ENCODE measurements at places on chromosomes 6 and 20.

DNA sequence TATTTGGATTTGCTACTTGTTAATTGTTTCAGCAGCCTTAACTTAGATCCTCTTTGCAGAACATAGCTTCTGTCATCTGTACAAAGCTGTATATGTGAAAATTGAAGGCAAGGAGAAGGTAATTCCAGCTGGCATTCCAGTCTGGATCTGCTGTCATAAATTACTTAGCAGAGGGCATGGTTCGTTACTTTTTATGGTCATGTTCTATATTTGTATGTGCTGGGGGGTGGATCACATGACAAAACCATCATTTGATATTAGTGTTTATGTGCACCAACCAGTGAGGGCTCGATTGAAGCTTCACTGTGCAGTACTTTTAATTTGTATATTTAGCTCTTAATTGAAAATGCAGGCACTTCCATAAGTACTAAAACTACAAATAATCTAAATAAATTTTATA, 80.2 kb downstream of the CAP2 start:
- no peak for DNase-seq

GRCh38 chr6:36386495-36387439, 702 bp downstream of the ETV7 start:
- DNase-seq: peak; percentile 1

DNA sequence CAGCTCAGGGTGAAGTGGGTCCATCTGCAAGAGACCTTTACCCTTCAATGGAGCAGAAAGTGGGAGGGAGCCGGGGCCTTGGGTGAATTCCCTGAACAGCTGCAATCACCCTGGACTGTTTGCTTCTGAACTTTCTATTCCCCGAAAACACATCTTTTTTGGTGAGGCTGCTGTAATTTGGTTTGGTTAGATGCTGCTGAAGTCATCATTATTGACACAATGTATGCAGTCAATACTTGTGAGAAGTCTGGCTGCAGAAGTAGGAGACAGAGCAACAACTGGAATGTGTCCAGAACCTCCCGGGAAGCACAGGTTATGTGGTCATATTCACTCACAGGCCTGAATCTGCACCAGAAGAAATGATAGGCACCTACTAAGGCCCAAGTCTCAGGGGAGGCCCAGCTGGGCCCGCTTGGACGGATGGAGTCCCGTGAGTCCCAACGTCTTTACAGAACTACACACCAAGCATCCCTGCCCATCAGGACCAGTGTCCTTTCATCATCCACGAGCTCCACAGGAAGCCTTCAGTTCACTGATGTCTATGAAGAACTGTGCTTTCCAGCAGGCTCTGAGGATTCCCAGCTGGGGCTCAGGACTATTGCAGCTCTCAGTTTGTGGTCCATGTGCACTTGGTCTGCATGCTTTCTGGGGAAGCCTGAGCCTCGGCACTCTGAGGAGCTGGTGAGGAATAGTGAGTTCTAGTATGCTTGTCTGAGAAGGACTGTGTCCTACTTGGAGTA, 177.6 kb downstream of the THBS2 start:
- no peak for DNase-seq

DNA sequence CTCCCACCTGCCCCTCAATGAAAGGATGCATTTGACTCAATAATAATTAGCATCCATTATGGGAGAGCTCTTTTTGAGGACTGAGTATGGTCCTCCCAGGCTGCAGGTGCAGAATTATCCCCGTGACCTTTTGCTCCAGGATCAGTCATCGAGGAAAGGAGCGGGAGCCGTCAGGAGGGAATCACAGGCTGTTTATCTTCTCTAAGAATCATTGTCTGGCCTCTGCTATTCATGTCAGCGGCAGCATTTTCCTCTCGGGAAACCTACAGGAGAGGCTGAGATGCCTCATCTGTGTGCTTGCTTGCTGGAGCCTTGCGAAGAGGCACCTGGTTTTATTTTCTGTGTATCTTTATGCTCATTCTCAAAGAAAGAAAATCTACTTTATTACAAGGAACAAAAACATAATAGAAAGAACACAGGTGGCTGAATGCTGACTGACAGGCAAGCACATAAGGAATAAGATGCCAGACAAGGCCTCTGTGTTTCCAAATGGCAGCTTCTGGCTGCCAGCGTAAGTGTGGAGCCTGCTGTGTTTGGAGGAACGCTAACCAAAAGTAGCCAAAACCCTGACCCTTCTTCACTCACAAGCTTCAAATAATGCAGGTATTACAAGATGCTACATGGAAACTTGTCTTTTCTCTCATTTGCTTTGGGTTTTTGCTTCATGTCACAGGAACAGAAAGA, 539.1 kb upstream of the MARCKS start:
- no peak for DNase-seq

DNA sequence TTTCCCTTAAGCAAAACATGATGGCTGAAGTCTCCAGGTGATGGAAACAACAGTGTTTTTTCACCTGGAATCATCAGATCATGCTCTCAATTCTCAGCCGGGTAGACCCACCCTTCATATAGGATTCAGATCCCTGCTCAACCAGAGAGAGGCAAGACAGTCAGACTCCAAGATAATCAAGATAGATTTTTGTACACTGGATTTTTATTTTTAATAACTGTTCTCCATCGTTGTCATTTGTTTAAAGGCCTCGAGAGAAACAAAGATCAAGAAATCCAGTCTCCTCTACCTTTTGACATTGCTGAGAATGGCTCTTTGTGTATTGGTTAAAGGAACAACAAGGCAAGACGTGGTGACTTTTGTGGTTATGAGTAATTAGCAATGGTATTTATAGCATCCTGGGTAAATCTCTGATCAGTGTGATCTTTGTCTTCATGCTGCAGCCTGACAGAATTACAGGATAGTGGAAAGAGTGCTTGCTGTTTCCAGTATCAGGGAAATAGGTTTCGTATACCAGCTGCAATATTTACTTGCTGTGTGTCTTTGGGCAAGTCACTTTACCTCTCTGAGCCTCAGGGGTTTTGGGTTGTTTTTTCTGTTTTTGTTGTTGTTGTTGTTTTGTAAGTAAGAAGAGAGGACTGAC, 29.9 kb downstream of the ID4 start:
- DNase-seq: no peak

GRCh38 chr20:33828967-33829560, 17.9 kb downstream of the CHMP4B start:
- no peak for DNase-seq

DNA sequence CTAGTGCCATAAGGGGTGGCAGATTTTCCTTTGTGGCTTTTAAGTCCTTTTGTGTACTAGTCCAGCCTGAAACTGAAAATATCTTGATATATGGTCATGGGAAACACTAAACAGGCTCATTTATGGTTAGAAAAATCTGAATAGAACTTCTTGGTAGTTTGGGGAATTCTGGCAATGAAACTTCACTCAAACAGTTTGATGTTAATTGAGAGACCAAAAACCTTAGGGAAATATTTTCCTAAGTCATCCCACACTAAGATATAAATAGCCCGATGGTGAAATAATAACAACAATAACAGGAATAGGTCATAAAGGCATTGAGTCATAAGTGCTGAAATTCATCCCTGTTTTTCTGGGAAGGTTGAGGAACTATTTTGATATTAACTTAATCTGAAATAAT, 146.2 kb upstream of the SMLR1 start:
- DNase-seq: no peak

DNA sequence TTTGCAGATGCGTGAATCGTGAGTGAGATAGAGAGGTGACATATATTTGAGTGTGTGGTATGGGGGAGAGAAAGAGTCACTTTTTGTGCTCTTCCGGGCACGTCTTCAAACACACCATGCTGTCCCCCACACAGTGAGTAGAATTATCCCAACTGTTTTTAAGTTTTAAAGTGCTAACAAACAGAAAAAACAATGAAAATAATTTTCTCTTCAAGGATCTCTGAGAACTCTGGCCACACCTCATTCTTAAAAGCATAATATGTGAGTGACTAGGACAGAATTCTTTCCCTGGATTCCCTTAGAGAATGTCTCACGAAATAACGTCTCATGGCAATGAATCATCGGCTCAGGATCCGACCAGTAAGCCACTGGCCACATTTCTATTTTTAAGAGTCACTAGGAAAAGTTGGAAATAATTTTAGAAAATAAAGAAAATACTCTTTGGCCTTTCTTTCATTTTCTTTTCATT, 235.7 kb upstream of the ZNF217 start:
- peak; percentile 89 for DNase-seq

GRCh38 chr6:154874773-154875592, 120.1 kb upstream of the TIAM2 start:
- no peak for DNase-seq

- no peak for DNase-seq
These were observed 98.7 kb downstream of the BACH2 start for GRCh38 chr6:90197854-90198496.

GRCh38 chr20:53914091-53914780, 156.2 kb downstream of the BCAS1 start:
- DNase-seq: no peak

DNA sequence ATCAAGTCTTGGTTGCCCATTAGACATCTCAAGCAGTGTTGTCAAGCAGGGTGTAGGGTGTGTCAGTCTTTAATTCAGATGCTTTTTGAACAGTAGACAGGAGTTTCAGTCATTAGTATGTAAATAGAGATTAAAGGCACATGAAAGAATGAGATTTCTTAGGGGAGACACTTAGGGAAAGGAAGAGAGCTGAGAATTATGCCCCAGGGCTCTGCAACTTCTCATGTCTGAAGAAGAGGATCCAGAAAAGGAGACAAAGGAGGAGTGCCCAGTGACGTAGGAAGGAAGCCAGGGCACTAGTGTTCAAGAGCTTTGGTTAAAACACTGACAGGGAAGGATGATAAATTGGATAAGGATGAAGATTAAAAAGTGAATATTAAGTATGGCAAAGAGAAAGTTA, 569.7 kb downstream of the NKAIN2 start:
- no peak for DNase-seq

DNA sequence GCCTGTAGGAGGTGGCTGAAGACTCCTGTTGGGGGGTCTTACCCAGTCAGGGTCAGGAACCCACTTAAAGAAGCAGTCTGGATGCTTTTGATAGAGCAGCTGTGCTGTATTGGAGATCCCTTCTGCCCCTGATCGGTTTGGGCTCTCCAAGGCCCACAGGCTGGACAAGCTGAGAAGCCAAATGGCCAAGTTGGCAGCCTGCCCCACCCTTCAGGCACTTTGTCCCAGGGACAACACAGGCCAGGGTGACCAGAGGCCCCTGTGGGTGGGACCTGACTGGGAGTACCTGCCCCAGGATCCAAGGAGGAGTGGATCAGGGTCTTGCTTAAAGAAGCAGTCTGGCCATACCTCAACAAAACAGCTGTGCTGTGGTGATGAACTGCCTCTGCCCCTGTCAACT, 48.4 kb downstream of the ZC2HC1B start:
- DNase-seq: no peak

- DNase-seq: no peak
These were observed 66.7 kb upstream of the TSHZ2 start for GRCh38 chr20:52905241-52905994.

DNA sequence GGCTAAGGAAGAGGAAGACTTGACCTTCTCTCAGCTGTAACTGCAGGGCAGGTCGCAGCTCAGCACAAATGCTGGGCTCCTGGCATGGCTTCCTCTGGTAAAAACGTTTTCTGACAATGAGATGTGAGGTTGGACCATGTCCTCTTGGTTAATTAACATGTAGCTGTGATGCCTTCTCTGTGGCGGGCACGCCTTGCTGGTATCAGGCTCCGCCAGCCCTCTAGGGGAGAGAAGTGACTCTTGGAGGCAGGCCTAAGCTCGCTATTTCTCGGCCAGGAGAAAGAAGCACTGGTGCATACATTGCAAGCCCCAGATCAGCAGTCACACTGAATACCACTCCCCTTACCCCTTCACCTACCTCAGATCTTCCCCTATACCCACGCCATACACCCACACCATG, 65.0 kb downstream of the QRSL1 start:
- peak; percentile 71 for DNase-seq

DNA sequence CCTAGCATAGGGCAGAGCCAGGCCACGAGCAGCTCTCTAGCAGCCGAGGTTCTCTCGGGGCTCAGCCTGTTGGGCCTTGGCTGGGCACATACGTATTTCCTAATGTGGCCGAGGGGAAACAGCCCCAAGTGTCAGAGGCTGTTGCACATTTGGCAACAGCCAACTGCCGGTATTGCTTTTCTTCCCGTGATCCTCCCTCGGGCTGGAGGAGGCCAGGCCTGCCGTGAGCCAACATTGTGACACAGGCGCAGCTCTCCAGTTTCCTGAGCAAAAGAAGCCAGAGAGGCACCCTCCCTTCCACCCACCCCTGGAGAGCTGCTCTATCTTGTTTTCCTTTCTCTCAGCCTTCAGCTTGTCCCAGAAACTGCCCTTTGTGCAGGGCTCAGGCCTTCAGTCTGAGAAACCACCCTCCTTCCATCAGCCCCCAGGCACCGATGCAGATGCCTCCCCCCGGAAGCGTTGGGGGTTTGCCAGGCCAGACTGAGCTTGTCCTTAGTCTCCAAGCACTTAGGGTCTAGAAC, 5.1 kb upstream of the BPI start:
- no peak for DNase-seq

DNA sequence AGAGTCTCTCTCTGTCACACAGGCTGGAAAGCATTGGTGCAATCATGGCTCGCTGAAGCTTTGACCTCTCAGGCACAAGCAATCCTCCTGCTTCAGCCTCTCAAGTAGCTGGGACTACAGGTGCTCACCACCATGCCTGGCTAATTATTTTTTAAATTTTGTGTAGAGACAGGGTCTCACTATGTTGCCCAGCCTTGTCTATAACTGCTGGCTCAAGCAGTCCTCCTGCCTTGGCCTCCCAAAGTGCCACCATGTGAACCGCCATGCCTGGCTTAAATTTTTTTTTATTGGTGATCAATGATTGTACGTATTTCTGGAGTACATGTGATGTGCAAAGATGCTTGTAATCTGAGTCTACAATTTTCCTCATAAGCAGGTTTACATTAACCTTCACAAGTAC, 54.8 kb downstream of the THBS2 start:
- DNase-seq: no peak

GRCh38 chr6:49142421-49143151, 320.5 kb downstream of the MMUT start:
- no peak for DNase-seq

- no peak for DNase-seq
These were observed 12.8 kb downstream of the ZDHHC14 start for GRCh38 chr6:157393669-157394327.

DNA sequence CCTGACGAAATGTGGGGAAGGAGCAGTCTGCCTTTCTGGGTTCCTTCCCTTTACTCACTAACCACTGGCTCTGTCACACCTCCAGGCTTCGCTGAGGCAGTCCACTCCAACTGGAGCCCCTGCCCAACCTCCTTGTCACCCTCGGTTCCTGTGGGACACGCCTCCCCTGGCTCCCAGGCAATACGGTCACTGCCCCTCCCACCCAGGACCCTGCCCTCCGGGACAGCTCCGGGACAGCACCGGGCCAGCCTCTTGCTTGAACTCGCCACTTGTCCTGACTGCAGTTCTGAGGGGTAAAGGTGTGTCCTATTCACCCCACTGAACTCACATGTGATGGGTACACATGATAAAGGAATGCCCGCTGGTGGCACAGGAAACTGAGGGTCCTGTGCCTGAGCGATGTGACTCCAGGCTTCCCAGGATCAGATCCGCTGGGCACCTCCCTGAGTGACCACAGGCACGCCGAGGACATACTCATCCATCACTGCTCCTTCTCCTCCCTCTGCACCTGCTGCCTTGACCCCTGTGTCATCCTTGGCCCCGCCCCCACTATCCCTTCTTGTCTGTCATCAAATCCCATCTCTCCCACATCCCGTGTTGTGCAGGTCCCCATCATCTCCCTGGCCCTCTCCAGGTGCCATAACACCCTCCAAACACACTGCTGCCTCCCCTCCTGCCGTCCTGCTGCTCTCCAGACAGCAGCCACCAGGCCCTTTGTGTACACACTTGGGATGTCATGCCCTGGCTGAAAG, 7.9 kb downstream of the SDCBP2 start:
- no peak for DNase-seq

- DNase-seq: no peak
These were observed 59.1 kb downstream of the CEBPB start for GRCh38 chr20:50249447-50250388.

All from NCI-H460 (cell line).